ENCODE measurements at places on chromosomes 13 and 19.
A peak's percentile ranks its signal among the peaks of the same experiment; 100 is the strongest.

DNA sequence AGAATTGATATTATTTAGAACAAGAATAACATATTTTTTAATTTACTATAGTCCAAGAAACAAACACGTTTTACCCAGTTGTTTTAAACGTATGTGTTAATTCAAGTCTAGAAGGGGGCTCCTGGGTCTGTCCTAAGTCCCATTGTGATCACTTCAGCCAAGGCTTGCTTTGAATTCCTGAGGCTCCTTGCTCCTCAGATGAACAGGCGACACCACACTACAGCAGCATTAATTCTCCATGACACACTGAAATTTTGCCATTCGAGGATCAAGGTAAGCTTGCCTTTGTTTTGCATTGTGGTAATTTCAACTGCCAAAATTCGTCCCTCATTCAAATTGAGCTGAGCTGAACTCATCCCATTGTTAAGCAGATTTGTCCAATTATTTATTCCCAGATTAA, 1442.6 kb downstream of the SLITRK5 start:
- DNase-seq: no peak

GRCh38 chr13:94415500-94416237, 63.8 kb downstream of the DCT start:
- no peak for DNase-seq

DNA sequence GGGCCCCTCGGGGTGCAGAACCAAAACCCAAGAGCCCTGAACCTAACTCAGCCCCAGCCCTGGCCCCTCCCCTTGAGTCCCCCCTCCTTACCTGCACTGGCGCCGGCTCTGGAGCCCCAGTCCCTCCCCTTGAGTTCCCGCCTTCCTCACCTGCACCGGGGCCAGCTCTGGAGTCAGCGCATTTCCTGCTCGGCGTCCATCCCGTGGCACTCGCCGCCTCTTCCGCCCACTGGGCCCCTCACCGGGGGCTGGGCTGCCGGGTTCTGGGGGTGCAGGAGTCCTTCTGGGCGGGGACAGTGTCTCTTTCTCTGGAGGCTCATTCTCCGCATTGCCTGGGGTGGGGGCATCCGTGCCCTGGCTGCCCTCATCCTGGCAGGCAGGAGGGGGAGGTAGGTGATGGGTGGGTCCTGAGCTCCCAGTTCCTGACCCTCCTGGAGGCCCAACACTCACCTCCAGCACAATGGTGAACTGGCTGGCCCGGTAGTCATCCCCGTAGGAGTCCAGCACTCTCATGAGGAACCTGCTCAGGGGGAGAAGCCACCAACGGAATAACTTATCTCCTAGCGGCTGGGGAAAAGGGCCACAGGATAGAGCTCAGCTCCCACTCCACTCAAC, 5.3 kb downstream of the NDUFA3 start:
- DNase-seq: no peak

DNA sequence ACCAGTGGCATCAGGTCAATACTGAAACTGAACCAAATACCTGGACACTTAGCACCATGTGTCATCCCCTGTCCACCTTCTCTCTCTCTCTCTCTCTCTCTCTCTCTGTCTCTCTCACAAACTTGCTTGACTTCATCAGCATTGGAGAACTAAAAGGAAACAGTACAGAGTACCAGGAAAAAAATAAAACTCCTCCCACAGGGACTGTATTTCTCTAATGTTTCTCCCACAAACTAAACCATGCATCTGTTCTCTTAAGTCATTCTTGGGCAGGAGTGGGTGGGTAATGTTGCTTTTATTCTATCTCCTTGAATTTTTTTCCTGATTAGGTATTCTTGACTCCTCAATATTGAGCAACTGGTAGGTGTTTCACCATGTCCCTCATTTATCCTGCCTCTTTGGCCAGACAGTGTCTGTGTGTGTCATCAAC, 112.9 kb upstream of the CACNA1A start:
- DNase-seq: no peak

- DNase-seq: peak; percentile 57
Observed at GRCh38 chr19:41546386-41546789, 29.6 kb upstream of the CEACAM21 start.

GRCh38 chr19:55831846-55832245, at the start of gene NLRP11:
Gene NLRP11, minus strand, starts transcription at chr19:55831999. Its CDS starts 13,825 bp downstream, at chr19:55818174.
- no peak for DNase-seq

GRCh38 chr19:56270676-56271075, 1.9 kb upstream of the EDDM13 start:
- DNase-seq: peak; percentile 50

DNA sequence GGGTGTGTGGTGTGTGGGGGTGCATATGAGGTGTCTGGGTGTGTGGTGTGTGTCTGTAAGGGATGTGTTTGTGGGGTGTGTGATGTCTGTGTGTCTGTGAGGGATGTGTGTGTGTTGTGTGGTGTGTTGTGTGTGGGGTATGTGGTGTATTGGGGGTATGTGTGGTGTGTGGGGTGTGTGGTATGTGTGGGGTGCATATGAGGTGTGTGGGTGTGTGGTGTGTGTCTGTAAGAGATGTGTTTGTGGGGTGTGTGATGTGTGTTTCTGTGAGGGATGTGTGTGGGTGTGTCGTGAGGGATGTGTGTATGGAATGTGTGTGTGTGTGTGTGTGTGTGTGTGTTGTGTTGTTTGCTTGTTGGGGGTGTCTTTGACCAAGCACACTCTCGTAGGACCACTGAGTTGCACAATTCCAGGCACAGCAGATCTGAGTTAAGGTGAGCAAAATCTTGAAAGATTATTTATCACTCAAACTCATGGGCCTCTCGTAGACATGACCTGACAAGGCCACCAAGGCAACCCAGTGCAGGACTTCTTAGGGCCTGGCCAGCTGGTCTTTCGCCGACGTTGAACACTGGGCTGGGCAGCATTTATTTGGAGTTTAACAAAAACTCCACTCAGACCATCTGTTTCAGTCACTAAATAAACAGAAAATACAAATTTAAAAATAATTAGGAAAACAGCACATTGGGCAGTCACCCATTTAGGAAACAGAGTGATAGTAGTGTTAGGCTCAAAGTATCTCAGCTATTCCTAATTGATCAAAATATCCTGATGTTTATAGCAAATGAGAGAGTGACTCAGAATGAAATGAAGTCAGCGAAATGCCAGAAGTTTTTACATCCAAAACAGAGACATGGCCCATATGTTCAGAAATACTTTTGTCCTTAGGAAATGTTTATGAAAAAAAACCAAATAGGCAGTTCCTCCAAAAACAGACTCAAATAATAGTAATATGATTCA, 301.1 kb downstream of the FGF9 start:
- no peak for DNase-seq

DNA sequence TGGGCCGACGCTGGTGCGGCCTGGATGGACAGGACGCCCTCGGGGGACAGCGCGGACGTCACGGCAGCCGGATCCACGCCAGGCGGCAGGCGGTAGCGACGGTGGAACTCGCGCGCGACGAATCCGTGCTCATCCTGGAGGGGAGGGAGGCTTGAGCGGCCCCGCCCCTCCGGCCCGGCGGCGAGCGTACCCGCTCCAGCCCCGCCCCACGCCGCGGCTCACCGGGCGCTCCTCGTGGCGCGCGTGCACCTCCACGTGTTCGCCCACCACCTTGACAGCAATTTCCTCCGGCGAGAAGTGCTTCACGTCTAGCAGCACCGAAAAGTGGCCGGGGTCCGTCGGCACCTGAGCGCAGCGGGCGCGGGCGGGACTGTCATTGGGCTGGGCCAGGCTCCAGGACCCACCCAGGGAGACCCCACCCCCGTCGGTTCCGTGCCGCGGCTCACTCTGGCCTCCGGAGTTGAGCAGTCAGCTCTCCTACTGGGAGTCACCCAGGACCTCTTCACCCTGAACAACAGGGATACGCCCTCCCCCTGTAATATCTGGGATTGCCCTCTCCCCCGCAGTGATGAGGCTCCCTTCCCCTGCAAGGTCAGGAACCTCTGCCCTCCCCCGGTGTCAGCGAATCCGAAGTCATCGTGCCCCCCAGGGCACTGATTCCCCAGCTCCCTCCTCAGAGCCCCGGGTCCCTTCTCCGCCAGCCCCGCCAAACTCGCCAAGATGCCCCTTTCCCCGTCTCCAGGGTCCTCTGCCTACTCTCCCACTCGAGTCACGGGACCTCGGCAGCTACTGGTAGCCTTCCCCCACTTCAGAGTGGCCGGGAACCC, 1.1 kb downstream of the HSPB6 start:
- peak; percentile 54 for DNase-seq

GRCh38 chr13:40204246-40204645, 462.2 kb downstream of the FOXO1 start:
- no peak for DNase-seq

GRCh38 chr19:3979674-3980352, 5.5 kb downstream of the EEF2 start:
- no peak for DNase-seq

DNA sequence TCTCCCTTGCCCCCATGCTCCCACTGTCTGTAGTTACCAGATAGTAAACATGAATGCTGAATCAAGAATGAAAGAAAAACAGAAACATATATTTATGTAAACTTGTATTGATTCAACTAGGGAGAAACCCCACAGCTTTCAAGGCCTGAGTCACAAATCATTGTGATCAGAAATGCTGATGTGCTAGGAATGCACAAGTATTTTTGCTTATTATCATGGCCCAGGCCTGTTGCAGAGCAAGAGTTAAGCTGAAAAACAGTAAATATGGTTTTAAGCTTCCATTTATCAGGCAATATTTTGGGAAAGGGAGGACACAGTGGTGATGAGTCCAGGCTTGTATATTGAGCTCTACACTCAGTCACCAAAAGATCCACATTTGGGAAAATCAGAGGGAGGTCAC, 669.6 kb downstream of the DIAPH3 start:
- DNase-seq: no peak

DNA sequence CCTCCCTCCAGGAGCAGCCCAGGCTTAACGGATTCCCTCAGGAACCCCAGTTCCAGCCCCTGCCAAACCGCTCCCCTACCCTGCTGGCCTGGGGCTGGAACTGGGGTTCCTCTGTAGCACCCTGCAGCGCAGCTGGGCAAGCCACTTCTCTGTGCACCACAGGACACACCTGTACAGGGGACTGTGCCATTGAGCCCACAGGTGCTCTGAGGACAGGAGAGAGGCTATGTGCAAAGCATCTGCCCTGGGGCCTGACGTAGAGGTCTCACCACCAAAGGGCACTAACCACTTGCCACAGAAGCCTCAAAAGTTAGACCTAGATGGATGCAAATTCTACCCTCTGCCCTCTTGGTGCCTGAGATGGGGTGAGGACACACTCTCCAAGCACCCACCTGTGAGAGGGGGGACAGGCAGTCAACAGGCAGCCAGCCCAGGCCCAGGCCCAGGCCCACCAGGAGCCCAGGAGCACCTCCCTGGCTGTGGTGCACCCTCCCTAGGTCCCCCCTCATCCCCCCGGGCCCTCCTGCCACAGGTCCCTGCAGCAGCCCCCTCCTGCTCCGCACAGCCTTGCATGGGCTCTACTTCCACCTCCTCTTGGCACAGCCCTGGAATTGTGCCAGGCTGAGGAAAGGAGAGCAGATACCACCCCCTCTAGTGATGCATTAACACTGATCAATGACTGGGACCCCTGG, 27.6 kb upstream of the SLC35E1 start:
- DNase-seq: no peak

DNA sequence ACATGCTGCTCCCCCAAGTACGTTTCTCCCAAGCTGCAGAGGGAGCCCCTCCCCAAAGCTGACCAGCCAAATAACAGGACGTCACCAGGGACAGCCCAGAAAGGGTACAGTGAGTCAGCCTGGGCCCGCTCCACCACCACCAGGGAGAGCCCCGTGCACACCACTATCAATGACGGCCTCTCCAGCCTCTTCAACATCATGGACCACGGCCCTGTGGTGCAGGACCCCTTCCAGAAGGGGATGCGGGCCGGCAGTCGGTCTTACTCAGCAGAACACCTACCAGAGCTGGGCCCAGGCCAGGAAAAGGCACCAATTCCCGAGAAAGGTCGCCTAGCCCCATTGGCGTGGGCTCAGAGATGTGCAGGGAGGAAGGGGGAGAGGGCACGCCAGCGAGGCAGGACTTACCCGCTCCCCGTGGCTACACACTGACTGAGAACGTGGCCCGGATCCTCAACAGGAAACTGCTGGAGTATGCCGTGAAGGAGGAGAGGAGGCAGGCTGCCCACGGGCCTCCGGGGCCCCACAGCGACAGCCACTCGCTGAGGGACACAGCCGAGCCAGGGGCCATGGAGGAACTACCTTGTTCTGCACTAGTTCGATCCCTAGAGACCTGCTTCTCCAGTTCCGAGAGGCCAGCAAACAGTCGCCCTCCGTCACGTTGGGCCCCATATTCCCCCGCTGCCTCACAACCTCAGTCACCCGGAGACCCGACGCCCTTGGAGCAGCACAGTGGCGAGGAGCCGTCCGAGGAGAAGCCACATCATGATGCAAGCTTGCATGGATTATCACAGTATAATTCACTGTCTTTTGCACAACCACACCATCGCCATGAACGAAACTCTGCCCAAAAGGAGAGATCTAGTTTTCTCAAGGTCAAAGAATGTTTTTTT, 815.9 kb upstream of the KLHL1 start:
- no peak for DNase-seq

GRCh38 chr13:84923831-84924230, 875.4 kb downstream of the SLITRK6 start:
- no peak for DNase-seq

GRCh38 chr13:99743094-99743493, 228.5 kb downstream of the ZIC5 start:
- no peak for DNase-seq

DNA sequence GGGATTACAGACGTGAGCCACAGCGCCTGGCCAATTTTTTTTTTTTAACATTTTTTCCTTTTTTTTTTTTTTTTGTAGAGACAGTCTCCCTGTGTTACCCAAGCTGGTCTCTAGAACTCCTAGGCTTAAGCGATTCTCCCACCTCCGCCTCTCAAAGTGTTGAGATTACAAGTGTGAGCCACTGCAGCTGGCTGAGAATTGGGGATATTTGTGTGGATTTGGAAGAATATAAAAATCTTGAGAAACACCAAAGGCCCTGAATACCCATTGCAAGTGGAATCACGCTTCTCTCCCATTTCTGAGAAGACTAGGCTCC, 79.9 kb upstream of the ABCC4 start:
- no peak for DNase-seq

- DNase-seq: no peak
Observed at GRCh38 chr19:54416695-54417491, 1.6 kb downstream of the TTYH1 start.

GRCh38 chr19:2084993-2085720, 11.0 kb downstream of the MOB3A start:
- DNase-seq: peak; percentile 96

DNA sequence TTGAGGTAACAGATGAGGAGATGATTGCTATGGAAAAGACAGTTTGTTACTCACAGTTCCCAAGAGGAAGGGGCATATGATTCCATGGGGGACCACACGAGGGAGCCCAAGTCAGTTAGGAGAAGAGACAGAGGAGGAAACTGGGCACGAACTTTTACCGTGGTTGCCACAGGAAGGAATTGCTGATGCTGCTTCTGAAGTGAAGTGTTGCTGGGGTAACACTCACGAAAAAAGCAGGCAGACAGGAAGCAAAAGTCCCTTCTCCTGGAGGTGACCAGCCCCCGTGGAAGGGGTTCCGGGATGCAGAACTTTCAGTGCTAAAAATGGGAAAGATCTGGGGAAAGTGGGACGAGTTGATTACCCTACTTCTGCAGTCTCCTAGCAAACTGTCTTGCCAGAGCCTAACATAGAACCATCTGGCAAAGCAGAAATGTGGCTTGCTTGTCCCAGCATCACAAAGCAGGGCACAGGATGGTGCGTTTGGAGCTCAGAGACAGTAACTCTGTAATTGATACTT, 35.4 kb upstream of the MAP3K10 start:
- DNase-seq: no peak

GRCh38 chr19:46670813-46671212, 9.8 kb upstream of the DACT3 start:
- no peak for DNase-seq

GRCh38 chr19:7224209-7224686, 70.0 kb downstream of the INSR start:
- no peak for DNase-seq
